Nephron progenitor cell (in vitro differentiated cells): ENCODE measurements at places on chromosomes 4 and X.

DNA sequence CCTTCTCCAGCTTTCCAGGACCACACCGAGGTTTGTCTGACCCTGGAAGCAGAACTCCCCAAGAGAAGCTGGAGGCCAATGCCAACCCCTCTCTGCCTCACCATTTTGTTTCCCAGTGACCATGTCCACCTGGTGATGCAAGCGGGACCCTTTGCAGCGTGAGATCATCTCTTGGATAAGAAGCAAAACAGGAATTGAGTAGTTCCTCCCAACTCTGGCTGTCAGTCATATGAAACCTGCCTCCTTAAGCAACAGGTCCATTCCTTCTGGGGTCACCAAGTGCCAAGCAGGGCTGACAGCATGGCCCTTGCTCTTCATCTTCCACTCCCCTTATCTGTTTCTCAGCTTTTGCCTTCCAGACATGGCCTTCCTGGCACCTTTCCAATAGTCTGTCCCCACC, 41.3 kb upstream of the MTM1 start:
- DNase-seq, result no peak

DNA sequence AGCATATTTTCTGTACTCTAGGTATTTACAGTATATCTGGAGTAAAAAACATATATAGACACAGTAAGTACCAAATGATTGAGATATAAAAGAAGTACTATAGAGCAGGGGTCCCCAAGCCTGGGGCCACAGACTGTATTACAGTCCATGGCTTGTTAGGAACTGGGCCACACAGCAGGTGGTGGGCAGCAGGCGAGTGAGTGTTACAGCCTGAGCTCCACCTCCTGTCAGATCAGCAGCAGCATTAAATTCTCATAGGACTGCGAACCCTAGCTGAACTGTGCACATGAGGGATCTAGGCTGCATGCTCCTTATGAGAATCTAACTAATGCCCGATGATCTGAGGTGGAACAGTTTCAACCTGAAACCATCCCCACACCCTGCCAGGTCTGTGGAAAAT, 300.7 kb downstream of the NR3C2 start:
- DNase-seq, result no peak

- no peak for DNase-seq
Measured at GRCh38 chr4:5805270-5805669, 87.6 kb downstream of the CRMP1 start.

- DNase-seq, result no peak
Measured at GRCh38 chrX:131388293-131388692, 99.2 kb upstream of the IGSF1 start.

- no peak for DNase-seq
Measured at GRCh38 chrX:20506739-20507138, 240.0 kb upstream of the RPS6KA3 start.

GRCh38 chr4:7217474-7218321, 25.4 kb downstream of the SORCS2 start:
- no peak for DNase-seq

- no peak for DNase-seq
Measured at GRCh38 chr4:123050018-123050417, 127.6 kb upstream of the NUDT6 start.

DNA sequence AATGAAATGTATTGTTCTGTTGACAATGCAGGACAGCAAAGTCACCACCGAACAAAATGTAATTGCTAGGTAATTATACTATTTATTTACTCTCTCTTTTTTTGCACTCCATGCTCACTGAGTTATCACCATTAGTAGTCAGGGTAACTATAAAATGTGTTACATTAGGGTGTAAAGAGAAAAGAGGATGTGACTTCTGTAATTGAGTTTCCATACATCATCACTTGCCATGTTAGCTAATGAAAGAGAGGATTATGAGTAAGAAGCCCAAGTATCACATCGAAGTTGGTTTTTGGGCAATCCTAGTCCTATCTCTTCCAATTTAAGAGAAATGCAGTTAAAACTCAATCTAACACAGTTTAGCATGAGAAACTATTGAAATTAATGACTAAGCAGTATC, 7.6 kb downstream of the ZXDA start:
- DNase-seq, result no peak

GRCh38 chrX:68728186-68728585, 80.7 kb downstream of the STARD8 start:
- no peak for DNase-seq
